ENCODE measurements at places on chromosomes 7 and 10.
A peak's percentile ranks its signal among the peaks of the same experiment; 100 is the strongest.

GRCh38 chr10:60573336-60573735 lies 183.7 kb upstream of the ANK3 start:
- DNase-seq: peak; percentile 37

- DNase-seq: no peak
Observed at GRCh38 chr10:9814285-9814864, 1203.3 kb upstream of the CELF2 start.

DNA sequence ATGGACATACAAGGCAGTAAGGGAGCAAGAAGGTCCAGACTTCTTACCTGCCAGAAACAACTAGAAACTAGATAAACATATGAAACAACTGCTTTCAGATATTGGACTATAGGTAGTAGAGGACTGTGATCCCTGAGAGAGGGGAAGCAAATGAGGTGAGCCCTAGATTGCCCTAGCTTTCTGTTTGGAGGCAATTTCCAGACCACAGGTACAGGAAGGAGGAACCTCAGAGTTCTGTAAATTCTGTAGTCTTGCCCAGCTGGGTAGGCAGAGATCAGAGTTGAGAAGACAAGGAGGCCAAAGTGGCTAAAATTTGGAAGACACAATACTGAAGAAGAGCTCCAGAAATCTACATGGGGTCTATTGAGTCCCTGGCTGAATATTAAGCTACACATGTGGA lies 21.0 kb downstream of the CDK6 start:
- no peak for DNase-seq

GRCh38 chr10:11677480-11677879 lies 64.7 kb upstream of the ECHDC3 start:
- DNase-seq: no peak

Measured in stimulated activated CD8-positive, alpha-beta memory T cell treated with anti-CD3 and anti-CD28 coated beads, Interleukin-4, amount 100 ng/mL, for 24 hours (primary cell).